ENCODE measurements at places on chromosomes 6 and 20.

- DNase-seq = no peak
Observed at GRCh38 chr6:129140526-129140925, 257.6 kb downstream of the LAMA2 start.

GRCh38 chr6:9936551-9936950 lies 478.3 kb downstream of the TFAP2A start:
- DNase-seq = no peak

- peak; percentile 87 for DNase-seq
Observed at GRCh38 chr20:38873050-38873581, 53.1 kb upstream of the FAM83D start.

DNA sequence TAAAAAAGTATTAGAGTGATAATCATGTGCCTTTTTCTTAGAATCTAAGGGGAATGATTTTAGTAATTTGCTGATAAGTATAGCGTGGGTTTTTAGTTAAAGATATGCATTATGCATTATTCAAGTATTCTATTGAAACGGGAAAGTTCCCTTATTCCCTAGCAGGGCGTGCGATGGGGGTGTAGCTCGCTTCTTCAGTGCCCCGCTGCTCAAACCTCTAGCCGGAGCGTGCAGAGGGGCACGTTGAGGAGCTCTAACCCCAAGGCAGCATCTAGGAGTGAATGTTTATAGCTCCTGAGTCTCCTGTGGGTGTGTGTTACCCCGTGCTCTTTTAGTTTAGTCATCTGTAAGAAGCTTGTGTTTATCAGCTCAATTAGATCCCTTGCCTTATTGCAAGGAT lies 1339.5 kb upstream of the MAP3K7 start:
- no peak for DNase-seq

- no peak for DNase-seq
Observed at GRCh38 chr20:20415321-20415720, 47.4 kb downstream of the INSM1 start.

GRCh38 chr20:2984956-2985661 lies 58.3 kb upstream of the GNRH2 start:
- no peak for DNase-seq

GRCh38 chr6:120290964-120291363 lies 941.4 kb upstream of the MAN1A1 start:
- no peak for DNase-seq

DNA sequence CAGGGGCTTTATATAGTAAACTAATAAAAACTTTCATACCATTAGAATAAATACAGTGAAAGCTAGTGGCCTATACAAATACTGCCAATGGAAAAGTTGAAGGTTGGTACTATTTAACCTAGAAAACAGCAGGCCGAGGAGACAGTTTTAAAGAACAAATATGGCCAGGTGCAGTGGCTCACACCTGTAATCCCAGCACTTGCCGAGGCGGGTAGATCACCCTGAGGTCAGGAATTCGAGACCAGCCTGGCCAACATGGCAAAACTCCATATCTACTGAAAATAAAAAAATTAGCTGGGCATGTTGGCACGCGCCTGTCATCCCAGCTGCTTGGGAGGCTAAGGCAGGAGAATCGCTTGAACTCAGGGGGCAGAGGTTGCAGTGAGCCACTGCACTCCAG lies 24.8 kb downstream of the GLYATL3 start:
- no peak for DNase-seq

GRCh38 chr20:50625986-50626677 lies 65.2 kb downstream of the RIPOR3 start:
- no peak for DNase-seq

DNA sequence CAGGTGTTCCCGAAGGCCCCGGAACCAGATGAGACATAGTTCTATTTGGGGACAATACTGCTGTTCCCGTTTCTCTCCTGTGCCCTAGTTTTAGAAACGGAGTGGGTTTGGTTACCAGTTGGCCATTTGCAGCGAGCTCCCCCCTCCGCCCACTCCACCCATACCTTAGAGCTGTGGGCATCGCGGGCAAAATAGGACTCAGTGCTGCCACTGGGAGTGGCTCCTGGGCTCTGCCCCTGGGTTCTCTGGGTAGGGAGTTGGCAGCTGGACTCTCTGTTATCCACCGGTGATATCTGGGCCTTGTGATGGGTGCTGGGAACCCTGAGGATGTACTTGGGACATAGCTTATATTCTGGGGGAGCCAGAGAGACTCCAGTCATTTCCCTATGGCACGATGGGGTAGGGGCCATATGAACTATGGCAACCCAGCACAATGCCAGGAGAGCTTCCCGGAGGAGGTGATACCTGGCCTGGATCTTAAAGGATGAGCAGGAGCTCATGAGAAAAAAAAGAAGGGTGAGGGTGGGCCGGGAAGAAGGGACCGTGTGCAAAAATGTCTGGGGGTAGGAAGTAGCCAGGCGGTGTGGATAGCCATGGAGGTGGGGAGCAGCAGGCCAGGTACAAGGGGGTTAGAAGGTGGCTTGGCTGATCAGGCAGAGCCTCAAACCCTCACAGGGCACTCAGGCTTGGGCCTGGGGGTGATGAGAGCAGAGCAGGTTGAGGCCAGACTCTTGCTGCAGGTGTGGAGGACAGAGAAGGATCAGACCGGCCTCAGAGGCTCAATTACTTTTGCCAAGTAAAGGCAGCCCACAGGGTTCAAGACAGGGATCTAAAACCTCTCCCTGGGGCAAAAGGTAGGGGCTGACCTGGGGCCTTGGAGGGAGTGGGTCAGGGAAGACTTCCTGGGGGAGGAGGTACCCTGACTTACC lies 9.6 kb downstream of the SRC start:
- DNase-seq = no peak

DNA sequence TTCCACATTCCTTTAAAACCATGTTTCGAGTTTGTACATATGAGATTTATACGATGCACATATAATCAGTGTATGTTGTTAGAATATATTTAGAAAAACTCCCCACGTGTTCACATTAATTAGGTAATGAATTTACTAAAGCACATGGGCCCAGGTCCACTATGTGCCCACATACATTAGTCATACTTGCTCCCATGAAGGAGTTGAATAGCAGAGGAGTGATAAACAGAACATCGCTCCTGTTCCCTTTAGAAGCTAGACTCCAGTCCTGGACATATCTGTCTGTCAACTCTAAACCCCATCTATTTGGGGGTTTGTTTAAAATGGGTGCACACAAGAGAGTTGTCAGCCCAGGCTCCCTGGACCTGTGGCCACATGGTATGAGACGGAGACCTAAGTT lies 108.1 kb upstream of the TIAM2 start:
- no peak for DNase-seq

- DNase-seq = no peak
Observed at GRCh38 chr20:23129266-23129665, 43.1 kb upstream of the CD93 start.

GRCh38 chr6:85465762-85466161 lies 15.9 kb downstream of the NT5E start:
- DNase-seq = no peak

DNA sequence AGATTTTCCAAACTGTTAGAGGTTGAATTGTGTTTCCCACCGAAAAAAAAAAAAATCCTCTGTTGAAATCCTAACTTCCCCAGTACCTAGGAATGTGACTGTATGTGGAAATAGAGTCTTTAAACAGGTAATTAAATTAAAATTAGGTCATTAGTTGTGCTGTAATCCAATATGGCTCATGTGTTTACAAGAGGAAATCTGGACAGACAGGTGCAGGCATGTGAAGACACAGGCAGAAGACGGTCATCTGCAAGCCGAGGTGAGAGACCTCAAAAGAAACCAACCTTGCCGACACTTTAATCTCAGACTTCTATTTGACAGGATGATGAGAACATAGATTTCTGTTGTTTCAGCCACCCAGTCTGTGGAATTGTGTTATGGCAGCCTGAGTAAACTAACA lies 28.6 kb upstream of the EZR start:
- DNase-seq = no peak
